ENCODE measurements at places on chromosomes 11 and 22.
A peak's percentile ranks its signal among the peaks of the same experiment; 100 is the strongest.

DNA sequence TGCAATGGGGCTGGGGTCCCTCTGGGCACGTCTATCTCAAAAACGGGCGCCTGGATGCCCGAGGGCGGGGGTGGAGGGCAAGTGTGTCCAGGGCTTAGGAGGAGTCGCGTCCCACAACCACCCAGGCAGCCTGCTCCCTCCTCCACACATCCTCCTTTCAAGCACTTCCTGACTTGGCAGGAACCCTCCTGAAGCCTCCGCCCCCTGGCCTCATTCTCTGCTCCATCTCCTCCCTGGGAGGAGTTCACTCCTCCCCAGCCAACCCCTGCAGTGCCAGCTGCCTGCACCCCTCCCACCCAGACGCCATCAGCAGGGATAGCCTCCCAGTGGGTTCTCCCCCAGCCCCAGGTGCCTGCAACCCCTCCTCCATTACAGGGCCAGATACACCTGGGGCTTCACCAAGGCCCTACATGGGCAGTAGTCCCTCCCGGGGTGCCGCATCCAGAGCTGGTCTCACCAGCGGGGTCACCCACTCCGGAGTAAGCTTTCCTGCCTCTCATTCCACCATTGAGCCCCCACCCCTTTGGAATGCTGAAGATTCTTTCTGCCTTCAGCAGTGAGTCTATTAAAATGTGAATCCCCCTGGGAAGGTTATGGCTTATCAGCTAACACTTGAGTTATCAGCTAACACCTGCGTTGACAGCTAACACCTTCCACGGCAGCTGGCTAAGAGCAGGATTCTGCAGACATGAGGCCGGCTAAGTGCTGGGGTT is 24.4 kb downstream of the RTN4R start:
- peak; percentile 26 for DNase-seq

- DNase-seq: no peak
Measured at GRCh38 chr11:113487622-113488021, 12.4 kb upstream of the DRD2 start.

DNA sequence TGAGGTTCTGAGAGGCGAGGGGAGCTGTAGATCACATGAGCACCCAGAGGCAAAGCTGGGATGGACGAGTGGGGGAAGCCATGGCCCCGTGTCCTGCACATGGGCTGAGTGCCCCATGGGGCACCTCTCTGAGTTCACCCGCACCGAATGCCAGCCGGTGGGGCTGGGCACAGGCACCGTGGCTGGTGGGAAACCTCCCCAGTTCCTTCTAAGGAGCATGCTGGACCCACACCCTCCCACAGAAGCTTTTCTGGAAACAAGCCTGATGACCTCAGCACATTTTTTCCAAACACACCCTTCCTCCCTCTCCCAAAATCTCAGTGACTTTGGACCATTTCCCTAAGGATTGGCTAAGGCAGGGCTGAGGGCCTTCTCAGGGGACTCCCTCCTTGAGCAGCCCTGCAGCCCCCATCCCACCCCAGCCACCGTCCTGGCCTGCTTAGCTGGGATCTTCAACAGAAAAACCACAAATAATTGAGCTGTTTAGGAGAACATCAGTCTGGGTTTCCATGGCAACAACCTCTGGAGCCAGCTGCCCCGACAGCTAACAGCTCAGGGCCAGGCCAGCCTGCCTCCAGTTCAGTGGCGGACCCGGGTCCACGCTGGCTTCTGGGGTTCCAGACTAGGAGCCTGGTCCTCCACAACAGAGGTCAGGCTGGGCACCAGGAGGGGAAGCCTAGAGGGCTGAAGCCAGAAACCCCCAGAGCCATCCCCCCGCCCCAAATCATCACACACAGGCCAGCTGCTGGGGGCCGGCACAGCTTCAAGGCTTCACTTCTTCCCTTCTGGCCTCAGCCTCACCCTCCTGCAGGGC is 18.1 kb upstream of the LINC01488 start:
- DNase-seq: no peak

DNA sequence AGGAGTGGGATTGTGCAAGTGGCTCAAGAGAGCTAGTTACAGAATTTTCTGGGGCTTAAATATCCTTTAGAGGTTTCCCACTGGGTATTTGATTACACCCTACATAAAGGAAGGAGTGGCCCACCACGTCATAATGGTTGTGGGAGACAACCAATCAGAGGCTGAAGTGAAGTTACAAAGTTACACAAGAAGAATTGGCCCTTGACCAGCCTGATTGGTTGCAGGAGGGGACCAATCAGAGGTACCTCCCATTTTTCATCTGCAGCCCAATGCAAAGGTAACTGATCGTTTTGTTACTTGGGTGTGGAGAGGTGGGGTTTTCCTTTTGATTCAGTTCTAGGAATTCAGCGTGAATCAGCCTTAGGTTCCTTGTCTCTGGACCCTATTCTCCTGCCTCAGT is 430.5 kb upstream of the FAT3 start:
- DNase-seq: no peak

DNA sequence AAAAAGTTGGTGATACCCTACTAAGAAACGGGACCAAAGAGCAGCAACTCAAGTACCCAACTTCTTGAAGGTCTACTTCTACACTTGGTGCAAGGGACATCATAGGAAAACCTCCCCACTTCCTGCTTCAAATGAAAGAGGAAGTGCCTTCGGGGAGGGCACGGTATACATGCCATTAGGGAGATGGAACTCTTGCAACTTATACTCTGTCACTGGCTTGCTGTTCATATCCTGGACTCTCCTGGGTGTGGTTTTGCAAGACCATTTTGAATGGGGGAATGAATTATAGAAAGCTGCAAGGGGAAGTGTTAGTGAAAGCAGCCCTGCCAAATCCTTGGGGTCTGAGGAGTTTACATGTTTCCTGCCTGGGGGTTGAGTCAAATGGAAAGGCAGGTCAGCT is 41.9 kb downstream of the CSNK2A3 start:
- DNase-seq: no peak

- no peak for DNase-seq
Measured at GRCh38 chr11:3215346-3216026, 3.1 kb downstream of the MRGPRG start.

- DNase-seq: no peak
Measured at GRCh38 chr11:35045236-35045820, 93.6 kb upstream of the CD44 start.

DNA sequence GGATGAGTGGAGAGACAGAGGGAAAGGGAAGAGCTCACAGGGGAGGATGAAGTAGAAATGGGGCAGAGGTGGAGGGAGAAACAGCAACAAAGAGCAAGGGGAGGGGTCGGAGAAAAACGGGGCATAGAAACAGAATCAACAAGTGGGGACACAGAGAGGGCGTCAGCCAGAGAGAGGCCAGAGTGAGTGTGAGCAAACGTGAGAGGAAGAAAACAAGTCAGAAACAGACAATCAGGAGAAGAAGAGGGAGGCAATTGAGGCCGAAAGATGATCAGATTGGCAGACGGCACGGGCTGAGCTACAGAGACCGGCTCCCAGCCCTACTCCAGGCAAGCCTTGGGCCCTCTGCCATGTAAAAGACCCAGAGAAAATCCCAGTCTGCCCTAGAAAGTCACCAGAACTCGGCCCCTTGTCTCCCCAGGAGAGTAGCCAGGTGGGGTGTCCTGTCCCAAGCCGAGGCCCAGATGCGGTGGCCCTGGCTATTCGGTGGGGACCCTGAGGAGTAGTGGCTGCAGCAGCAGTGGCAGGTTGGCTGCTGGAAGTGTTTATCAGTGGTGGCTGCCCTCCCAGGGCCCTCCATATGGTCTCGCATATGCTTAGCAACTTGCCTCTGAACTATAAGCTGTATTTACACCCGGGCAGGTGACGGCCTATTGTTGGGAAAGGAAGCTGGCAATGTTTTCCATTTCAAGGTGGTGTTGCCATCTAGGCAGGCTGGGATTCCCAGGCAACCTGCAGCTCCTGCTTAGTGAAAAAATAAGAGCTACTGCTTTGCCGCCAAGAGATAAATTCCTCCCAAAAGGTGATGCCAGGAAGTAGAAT is 14.8 kb upstream of the TSPAN18 start:
- DNase-seq: no peak

GRCh38 chr11:84194696-84195095 is 908.5 kb upstream of the CCDC90B start:
- DNase-seq: no peak

GRCh38 chr11:74627381-74627780 is 35.0 kb downstream of the POLD3 start:
- DNase-seq: no peak

DNA sequence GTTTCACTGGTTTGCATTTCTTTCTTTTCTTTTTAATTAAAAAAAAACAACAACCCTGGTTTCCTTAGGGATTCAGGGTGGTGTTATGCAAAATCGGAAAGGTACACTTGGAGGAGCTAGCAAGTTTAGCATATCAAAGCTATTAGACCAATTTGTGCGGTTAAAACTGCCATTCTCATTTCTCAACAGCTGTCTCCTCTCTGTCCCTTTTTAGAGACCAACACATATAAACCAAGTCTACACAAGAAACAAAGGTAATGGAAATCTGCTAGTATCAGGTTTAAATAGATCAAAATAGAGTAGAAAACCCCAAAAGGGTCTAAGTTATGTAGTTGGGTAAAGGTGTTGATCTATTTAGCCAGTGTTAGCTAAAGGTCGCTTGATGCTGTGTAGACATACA is 1.7 kb upstream of the SESN3 start:
- DNase-seq: no peak

GRCh38 chr11:119970555-119971304 is 167.2 kb downstream of the TRIM29 start:
- DNase-seq: no peak

DNA sequence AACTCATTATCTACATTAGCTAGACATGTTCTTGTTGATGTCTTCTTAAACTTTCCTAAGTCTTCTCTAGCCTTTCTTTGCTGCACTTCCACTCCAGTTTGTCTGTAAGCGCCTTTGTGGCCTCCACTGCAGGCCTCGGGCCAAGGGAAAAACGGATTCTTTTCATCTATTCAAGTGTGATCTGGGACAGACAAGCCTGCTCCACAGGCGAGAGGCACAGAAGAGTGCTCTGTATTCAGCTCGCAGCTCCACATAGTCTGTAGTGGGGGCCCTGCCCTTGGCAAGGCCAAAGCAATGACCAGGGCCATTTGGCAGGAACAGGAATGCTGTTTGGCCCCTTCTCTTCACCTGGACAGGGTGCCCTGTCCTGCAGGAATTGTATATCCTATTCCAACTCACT is 84.1 kb upstream of the BARX2 start:
- DNase-seq: no peak

GRCh38 chr11:40597546-40598113 is 861.8 kb downstream of the LRRC4C start:
- DNase-seq: no peak

DNA sequence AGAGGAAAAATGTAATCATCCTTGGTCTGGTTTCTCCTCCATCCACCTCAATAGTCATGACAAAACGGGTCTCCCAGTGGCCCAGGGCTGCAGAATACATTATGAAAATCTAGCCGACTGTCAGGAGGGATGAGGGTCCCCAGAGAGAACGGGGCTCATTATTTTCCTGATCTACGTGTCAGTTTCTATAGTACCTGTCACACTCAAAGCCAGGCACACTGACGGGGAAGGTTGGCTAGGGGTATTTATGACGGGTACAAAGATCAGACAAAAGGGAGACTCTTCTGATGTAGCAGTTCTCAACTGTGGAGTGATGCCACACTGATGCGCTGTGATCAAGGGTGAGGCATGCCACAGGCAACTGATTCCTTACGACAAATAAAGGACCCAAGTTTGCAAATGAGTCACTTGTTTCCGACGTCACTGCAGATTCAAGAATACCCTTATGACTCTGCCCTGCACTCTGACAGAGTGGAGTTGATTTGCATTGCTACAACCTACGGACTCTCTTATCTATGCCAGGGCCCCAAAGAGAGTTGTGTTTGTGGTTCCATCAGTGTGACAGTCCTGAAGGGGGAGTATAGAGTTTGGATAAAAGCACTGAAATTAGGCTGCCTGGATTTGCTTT is 188.2 kb upstream of the TBCEL start:
- DNase-seq: no peak

DNA sequence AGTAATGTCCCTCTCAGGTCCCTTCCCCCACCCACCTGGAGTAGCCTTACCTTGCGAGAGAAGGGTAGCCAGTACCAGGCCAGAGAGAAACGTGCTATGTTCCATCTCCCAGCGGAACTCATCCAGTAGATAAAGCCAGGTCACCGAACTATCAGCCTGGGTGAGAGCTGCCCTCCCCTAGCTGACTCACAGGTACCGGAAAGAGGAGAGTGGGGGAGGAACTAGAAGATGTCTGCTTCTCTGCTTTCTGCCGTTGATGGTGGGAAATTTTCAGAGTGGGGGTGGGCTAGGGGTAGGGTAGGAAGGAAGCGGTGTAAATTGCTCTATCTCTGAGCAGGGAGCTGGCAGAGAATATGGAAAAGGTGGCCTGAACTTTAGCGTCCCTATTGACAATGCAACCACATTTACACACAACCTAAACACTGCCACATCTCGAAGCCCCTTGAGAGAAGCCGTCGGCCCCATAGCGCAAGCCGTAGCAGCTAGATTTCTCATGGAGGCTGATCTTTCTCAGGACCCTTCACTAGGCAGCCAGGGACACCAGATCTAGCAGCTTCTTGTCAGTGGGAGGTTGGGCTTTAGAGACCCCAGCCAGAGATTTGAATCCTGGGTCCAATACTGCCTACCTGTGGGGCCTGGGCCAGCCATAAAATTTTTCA is at the start of gene CD3D:
TSS of gene CD3D (minus strand) at position 203 of the 659 bp plus-strand sequence. CDS start at position 105, 98 bp downstream.
- no peak for DNase-seq

DNA sequence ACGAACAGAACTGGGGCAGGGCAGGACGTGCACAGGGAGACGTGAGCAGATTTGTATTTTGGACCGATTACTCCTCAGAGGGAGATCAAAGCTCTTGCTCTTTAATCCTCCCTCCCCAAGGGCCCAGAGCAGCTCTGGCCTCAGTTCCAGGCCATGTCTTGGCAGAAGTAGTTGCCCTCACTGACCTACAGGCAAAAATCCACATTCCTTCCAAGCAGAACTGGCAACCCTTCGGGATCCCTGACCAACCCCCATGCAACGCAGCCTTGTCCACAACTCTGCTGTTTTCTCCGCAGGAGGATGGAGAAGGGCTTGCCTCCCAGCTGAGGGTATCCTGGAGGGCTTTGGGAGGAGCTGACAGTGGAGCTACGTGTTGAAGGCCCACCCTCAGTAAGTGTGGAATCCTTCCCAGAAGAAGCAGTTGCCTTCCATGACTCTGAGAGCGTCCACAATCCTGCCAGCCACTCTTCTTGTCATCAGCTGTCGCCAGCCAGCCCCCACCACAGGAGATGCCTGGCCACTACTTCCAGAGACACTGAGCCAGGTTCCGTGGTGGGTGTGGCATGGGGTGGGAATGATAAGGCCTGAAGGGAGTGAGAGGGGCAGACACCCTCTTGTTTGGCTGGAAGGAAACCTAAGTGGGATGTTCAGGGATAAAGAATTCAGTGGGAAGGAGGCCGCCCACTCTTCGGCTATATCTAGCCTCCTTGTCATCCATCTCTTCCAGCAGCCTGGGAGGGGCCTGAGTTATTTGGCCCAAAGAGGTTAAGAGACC is 68.1 kb downstream of the PDE2A start:
- DNase-seq: no peak

GRCh38 chr11:95697614-95698408 is 91.8 kb downstream of the FAM76B start:
- DNase-seq: no peak

- no peak for DNase-seq
Measured at GRCh38 chr11:1337647-1338007, 28.2 kb upstream of the TOLLIP start.

All from HS-5 (cell line).